ENCODE measurements at places on chromosomes 1 and 21.
A peak's percentile ranks its signal among the peaks of the same experiment; 100 is the strongest.

DNA sequence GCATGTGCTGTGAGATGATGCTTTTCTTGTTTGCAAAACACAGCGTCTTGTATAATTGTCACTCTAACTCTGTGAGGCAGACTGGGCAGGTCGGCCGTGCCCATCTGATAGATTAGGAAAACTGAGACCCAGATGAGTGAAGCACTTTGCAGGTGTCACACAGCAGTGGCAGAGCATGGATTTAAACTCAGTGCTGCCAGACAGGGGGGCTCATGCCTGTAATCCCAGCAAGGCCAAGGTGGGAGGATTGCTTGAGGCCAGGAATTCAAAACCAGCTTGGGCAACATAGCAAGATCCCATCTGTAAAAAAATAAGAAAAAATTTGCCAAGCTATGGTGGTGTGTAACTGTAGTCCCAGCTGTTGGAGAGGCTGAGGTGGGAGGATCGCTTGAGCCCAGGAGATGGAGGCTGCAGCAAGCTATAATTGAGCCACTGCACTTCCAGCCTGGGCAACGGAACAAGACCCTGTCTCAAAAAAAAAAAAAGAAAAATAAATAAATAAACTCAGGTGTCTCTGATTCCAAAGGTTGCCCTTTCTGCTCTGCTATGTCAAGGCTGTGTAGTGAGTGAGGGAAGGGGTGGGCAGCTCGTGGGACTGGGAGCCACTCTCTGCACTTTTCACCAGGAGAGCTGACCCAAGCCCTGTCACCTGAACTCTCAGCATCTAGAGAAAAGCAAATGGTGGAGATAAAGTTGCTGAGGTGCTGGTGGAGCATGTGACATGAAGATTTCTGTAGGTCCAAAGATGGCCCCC is 32.9 kb upstream of the NPPB start:
- no peaks in the 10 kb centered on the region for H3K36me3 ChIP-seq
- no peak overlapping the region for H3K4me3 ChIP-seq
- H3K27ac ChIP-seq: no peak overlapping the region
- peaks cover 11% of the 10 kb centered on the region for H3K27me3 ChIP-seq
- DNase-seq: no peak

DNA sequence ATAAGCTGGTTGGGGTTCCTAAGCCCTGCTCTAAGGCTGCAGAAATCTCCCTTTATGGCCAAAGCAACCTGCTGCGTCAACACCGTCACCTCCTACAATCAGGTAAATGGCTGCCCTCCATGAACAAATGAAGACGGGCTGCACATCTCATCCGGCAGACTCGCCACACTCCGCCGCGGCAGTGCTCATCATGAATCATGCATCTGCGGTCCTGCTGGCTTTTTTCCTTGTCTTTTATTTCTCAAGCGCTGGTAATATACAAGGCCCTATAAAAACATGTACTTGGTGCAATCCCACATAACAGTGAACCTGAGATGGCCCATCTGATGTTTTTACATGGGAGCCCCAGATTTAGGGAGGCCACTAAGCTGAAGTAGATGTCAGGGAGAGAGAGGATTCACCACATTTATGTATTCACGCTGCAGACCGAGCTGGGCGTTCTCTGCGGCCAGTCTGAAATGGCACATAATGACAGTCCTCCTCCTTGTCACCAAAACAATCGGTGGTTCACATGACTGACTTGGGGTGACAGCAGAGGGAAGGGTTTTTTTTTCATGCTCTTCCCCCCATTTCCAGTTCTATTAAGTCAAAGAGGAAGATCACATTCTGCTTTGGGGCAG is 91.6 kb downstream of the KAZN start:
- H3K27me3 ChIP-seq: no peaks in the 10 kb centered on the region
- H3K36me3 ChIP-seq: no peaks in the 10 kb centered on the region
- no peak overlapping the region for H3K4me3 ChIP-seq
- no peak for DNase-seq
- H3K27ac ChIP-seq: no peak overlapping the region

DNA sequence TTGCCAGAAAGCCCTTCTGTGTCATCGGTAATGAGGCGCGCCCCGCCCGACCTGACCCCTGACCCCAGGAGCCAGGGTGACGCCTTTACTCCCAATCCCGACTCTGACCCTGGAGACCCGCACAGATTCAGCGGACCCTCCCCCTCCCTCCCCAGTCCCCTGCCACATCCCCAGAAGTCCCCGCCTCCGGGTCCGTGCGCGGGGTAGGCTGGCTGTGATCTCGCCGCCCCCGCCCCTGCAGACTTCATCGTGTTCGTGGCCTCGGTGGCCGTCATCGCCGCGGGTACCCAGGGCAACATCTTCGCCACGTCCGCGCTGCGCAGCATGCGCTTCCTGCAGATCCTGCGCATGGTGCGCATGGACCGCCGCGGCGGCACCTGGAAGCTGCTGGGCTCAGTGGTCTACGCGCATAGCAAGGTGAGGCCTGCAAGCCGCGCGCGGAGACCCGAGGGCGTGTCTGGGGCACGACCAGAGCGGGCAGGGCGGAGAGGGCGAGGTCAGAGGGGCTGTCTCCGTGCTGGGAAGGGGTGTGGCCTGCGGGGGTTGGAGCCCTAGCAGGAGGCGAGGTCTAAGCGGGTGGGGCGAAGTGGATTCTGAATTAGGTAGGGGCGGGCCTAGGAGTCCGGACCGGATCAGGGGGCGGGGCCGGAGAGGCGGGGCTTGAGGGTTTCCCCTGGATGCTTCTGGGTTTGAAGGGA is 34.8 kb downstream of the KCNQ4 start:
- peak; percentile 83 for DNase-seq
- no peaks in the 10 kb centered on the region for H3K36me3 ChIP-seq
- peaks cover 12% of the 10 kb centered on the region for H3K4me1 ChIP-seq
- peak overlapping the region; percentile 69 for H3K27ac ChIP-seq
- H3K4me3 ChIP-seq: peak overlapping the region; percentile 73
- H3K27me3 ChIP-seq: peaks cover 8% of the 10 kb centered on the region

- H3K4me1 ChIP-seq: peaks cover 26% of the 10 kb centered on the region
- peak; percentile 93 for DNase-seq
- H3K4me3 ChIP-seq: peak overlapping the region; percentile 94
- H3K27ac ChIP-seq: peak overlapping the region; percentile 98
Observed at GRCh38 chr1:92485381-92486250, 1.1 kb downstream of the GFI1 start.

GRCh38 chr1:10632691-10633090 is 157.9 kb downstream of the PEX14 start:
- no peak overlapping the region for H3K27ac ChIP-seq
- DNase-seq: no peak
- no peaks in the 10 kb centered on the region for H3K4me1 ChIP-seq
- H3K36me3 ChIP-seq: peaks cover 3% of the 10 kb centered on the region
- no peak overlapping the region for H3K4me3 ChIP-seq
- H3K27me3 ChIP-seq: peaks cover 3% of the 10 kb centered on the region

GRCh38 chr1:66373157-66373591 is 160.8 kb upstream of the SGIP1 start:
- no peak for DNase-seq
- peaks cover 3% of the 10 kb centered on the region for H3K27me3 ChIP-seq
- peaks cover 49% of the 10 kb centered on the region for H3K36me3 ChIP-seq

- no peaks in the 10 kb centered on the region for H3K4me1 ChIP-seq
- peaks cover 1% of the 10 kb centered on the region for H3K27me3 ChIP-seq
- no peak overlapping the region for H3K4me3 ChIP-seq
- no peak for DNase-seq
- no peaks in the 10 kb centered on the region for H3K36me3 ChIP-seq
Observed at GRCh38 chr1:42480921-42481320, 17.8 kb downstream of the CCDC30 start.

- DNase-seq: no peak
- no peaks in the 10 kb centered on the region for H3K4me1 ChIP-seq
- H3K27ac ChIP-seq: no peak overlapping the region
Observed at GRCh38 chr1:1281533-1282321, 1.5 kb downstream of the SCNN1D start.
